G401 (cell line): ENCODE measurements at places on chromosomes 4 and X.

- no peak for DNase-seq
Measured at GRCh38 chr4:53169695-53170617, 195.9 kb downstream of the SCFD2 start.

DNA sequence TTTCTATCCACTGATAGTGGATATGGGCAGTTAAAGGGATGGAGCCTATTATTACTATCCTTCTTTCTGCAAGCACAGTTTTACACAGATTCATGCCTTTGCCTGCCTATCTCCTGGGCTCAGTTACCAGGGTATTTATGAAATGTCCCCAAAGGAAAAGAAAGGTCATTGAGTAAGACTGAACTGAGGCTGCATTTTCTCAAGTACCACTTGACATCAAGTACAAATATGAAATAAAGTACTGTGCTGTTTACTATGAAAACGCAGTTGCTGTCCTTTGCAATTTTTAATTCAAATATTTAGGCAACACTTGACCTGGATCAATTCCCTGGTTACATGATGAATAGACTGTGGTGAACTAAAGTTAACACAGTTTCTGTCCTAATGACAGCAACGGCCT lies 23.5 kb upstream of the SPANXN4 start:
- no peak for DNase-seq

- DNase-seq: no peak
Measured at GRCh38 chrX:39605866-39606265, 491.9 kb downstream of the BCOR start.

DNA sequence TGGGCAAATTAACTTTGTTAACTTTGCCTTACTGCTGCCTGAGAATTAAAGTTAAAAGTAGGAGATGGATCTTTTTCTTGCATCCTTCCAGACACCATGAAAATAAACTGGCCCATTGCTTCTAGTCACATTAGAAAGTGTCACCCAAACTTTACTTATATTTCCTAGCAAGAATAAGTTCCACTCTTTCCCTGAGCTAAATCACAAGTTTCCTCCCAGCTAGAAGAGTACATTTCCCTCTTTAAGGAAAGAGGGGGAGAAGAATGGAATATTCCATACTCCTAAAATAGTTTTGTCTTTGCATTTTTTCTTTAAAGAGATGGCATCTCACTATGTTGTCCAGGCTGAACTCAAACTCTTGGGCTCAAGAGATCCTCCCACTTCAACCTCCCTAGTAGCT lies 53.8 kb downstream of the TMEM150C start:
- DNase-seq: no peak

GRCh38 chr4:38132107-38132673 lies 172.0 kb downstream of the PTTG2 start:
- DNase-seq: no peak

- no peak for DNase-seq
Measured at GRCh38 chr4:8870647-8871416, 807 bp downstream of the HMX1 start.
